ENCODE measurements at places on chromosomes 6 and 20. TPM values are rescaled to one million over a fixed set of nuclear protein-coding genes. Genes with fewer than 3 reads are reported as not detected.

Gene LY86
- 1.7 TPM for total RNA-seq

Gene TMEM200A
- total RNA-seq = 2.5 TPM

- DNase-seq = no peak
- no peaks in the 10 kb centered on the region for H3K36me3 ChIP-seq
- no peaks in the 10 kb centered on the region for H3K4me1 ChIP-seq
- no peaks in the 10 kb centered on the region for H3K27me3 ChIP-seq
These were observed 333.3 kb downstream of the HACE1 start for GRCh38 chr6:104526376-104526775.

DNA sequence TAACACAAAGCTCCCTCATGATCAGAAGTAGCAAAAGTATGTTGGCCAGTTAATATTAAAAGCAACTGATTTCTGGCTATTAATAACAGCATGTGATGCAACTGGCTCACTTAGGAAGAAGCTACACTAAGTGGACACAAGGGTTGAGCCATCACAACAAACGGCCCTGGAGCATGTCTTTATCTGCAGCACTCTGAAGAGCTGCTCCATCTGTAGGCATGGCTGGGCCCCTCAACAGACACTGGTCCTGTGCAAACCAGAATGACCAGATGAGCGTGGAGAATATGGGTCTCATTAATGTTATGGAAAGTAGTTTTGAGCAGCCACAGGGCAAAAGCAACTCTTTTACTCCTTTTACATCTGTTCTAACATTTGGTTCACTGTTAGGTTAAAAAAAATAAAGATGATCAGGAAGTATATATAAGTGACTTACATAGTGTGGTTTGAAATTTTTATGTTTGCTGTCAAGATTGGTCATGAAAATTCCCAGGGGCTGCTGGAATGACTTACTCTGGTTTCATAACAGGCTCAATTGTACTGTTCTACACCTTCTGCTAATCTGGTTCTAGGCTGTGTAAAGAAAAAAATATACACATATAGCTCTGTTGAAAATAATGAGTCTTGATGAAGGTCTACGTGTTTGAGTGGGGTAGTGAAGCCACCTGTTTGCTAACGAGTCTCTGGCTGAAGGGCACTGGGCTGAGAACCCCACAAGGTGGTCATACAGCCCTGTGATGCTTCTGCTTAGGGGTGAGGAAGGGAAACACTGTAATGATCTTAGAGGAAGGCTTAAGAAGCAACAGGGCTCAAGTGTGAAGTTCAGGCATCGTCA is 58.1 kb downstream of the INSM1 start:
- no peaks in the 10 kb centered on the region for H3K36me3 ChIP-seq
- H3K4me1 ChIP-seq = no peaks in the 10 kb centered on the region
- no peak overlapping the region for H3K4me3 ChIP-seq
- no peak for DNase-seq
- no peak overlapping the region for H3K27ac ChIP-seq
- no peaks in the 10 kb centered on the region for H3K27me3 ChIP-seq

DNA sequence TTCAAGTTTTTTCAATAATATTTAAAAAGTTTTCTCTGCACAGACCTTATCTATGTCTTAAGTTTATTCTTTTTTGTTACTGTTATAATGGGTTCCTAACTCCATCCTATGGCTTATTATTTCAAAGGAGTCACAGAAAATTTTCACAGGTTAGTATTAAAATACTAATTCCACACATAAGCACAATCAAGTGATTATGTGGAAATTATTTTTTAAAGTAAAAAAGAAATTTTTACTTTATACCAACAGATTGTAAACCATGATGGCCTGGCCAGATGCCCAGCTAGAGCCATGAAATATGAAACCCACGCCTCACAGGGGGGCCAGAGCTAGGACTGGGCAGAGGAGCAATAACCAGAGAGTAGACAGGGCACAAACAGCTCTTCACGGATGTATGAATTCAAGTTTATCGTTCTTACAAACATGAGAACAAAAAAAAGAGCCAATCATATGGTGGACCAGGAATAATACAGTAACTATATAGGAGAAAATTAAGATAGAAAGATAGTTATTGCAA is 34.0 kb downstream of the NUDT3 start:
- no peaks in the 10 kb centered on the region for H3K4me1 ChIP-seq
- H3K27ac ChIP-seq = no peak overlapping the region
- H3K4me3 ChIP-seq = no peak overlapping the region
- DNase-seq = no peak
- no peaks in the 10 kb centered on the region for H3K27me3 ChIP-seq

Measured in Peyer's patch (tissue), 4 donors.